NCI-H460 (cell line): ENCODE measurements at places on chromosomes 2 and 18.

GRCh38 chr2:85613717-85614515 is 2.0 kb upstream of the C2orf68 start:
- no peak for DNase-seq

DNA sequence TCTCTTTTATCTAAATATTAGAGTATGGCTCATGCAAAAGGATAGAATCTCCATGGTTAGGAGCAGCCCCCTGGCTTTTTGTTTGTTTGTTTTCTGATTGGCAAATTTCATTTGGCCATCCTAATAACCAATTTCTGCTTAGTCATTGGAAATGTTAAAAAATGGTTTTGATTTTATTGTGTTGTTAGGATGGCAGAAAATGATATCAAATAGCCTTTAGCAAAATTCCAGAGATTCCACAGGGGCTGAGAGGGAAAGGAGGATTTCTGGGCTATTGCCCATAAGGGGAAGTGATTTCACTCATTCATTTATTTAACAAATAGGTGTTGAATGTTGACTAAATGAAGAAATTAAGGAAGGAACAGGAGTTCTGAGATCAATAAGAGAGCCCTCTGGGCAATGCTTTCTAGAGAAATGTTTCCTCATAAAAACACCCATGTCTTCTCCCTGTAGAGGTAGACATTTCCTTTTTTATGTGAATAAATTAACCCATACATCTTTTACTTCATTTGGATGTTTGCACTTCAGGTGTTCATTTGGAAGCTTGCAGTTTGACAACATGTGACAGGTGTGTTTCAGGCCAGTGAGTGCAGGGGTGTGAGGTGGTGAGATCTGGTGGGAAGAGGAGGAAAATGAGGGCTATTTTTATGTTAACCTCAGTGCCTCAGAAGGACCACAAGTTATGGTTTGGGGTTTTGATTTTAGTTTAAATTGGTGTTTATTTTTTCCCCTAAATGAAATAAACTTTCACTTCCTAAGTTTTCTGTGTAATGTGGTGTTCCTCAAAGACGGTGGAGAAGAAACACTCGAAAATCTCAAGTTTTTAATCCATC is 61.7 kb upstream of the EPC2 start:
- DNase-seq, result peak; percentile 89

DNA sequence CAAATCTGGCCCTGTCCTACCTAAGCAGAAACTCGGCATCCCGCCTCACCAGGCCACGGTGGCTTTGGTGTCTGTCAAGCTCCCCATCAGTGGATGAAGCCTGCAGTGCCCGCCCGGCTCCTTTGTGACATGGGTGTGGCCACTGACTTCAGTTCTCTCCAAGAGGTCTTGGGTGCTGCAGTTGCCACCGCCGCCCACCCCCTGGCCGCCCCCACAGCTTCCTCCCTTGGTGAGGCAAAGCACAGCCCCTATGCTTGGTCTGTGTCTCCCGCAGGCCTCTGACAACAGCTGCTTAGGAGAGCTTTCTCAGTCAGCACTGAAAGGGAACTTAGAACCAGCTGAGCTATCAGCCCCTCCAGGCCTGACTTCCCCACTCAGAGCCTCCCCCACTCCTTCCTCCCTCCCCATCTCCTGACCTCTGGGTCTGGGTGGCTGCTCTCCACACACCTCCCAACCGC is 22.9 kb upstream of the GPR55 start:
- DNase-seq, result no peak

DNA sequence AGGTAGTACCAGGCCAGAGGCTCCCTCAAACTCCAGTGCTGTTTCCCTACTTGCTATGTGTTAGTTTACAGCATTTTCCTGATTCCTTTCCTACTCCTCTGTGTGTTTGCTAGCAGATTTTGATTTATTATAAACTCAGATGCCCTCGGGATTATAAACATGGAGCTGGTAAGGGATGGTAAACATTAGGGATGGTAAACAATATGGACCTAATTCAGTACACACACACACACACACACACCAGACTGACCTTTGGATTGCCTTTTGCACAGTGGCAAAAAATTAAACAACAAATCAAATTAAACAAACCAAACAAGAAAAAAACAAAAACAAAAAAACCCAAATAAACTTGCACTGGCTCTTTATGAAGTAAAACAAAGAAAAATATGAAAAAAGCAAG is 55.4 kb upstream of the ACVR1 start:
- DNase-seq, result no peak

GRCh38 chr2:184030245-184030644 is 568.1 kb upstream of the ZNF804A start:
- DNase-seq, result no peak

DNA sequence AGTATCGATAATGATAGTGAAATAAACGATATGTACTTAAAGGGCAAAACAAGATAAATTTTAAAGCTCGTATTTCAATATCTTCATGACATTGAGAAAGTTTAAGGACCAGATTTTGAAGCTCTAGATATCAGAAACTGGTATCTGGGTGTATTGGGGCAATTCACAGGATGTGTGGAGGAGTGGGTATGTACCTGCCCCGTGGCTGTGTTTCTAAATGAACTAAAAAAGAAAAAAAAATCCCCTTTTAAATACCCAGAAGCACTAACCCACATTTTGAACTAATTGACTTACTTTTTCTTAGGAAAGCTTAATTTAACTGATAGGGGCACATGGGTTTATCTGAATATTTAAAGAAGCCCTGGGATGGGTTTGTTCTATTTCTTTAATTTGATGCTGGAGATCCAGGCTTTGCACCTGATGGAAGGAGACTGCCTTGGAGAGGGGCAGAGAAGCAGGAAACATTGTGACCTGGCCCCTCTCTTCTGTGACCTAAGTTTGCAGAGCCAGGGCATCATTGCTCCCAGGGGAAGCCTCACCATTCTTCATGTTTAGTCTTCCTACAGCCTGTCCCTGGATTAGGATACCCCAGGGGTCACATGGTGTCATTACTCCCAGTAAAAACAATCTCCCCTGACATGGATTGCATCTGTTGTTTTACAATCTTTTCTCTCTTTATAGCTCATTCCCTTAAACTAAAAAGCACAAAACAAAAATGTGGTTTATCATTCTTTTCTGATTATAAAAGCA is 7.6 kb upstream of the KCTD1 start:
- DNase-seq, result no peak

GRCh38 chr18:41695441-41695840 is 259.6 kb upstream of the PIK3C3 start:
- DNase-seq, result no peak

GRCh38 chr2:240183006-240183874 is 42.8 kb upstream of the OTOS start:
- no peak for DNase-seq

- DNase-seq, result no peak
Measured at GRCh38 chr2:63843093-63843492, 1.4 kb downstream of the UGP2 start.

GRCh38 chr2:151299920-151300539 is 10.6 kb upstream of the NMI start:
- DNase-seq, result no peak

GRCh38 chr18:24181806-24182205 is 42.9 kb downstream of the CABYR start:
- no peak for DNase-seq

DNA sequence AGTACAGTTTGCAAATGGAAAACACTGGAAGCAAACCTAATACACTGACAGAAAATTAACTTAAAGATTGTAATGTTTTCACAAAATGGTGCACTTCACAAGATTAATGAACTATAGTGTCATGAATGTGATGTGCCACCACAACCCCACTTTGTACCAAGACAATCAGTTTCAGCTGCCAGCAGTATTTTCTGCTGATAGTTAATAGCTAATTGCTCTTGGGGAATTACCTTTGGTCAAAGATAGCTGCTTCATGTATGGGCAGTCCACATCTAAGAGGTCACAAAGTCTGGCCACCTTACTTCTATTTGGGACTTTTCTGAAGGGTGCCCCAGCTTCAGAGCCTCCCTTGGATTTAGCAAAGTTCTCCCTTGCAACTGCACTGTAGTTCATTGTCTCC is 254.0 kb downstream of the CALCRL start:
- DNase-seq, result no peak

DNA sequence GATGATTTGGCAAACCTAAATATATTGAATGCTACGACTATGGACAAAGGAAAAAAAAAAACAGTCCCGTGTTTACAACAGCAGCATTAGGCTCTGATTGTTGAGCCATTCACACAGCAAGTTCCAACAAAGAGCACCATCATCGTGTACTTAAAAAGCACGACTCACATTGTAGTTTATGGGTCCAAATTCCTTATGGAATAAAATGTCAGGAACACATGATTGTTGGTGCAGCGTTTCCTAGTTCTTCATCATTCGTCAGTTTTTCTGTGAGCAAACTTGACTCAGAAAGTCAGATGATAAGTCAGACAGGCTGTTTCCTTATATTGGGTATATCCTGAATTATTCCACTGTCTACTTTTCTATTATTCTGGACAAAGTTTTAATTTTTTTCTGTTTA is 10.0 kb upstream of the KIDINS220 start:
- no peak for DNase-seq

DNA sequence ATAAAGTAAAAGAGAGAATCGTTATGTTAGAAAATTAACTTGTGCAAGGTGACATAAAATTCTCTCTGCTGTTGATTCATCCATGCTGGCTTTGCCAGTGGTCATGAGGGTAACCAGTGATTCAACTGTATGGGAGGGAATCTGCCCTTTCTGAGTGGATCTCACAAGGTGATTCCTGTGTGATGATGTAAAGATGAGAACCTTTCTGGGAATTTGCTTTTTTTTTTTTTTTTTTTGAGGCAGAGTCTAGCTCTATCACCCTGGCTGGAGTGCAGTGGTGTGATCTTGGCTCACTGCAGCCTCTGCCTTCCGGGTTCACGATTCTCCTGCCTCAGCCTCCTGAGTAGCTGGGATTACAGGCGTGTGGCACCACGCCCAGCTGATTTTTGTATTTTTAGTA is 23.3 kb downstream of the RAB31 start:
- no peak for DNase-seq

- DNase-seq, result no peak
Measured at GRCh38 chr2:11416931-11417330, 49.0 kb downstream of the E2F6 start.

GRCh38 chr2:133814890-133815289 is 246.6 kb upstream of the NCKAP5 start:
- DNase-seq, result no peak

DNA sequence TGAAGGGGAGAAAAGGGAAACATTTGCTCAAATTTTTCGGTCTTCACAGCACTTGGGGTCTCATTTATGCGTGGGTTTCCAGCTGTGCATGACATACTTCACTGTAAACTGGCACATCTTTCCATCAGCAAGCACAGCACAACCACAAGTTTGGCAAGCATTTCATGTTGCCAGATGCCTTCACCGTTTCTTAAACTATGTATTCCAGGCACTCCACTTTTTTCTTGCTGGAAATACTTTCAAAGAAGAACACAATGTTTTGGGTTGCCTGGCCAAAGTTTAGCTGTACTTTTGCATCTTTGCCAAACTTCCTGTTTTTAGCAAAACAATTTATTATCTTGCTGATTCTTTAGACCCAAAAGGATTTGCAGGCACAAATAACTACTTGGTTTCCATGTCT is 194.6 kb upstream of the MEIS1 start:
- no peak for DNase-seq

DNA sequence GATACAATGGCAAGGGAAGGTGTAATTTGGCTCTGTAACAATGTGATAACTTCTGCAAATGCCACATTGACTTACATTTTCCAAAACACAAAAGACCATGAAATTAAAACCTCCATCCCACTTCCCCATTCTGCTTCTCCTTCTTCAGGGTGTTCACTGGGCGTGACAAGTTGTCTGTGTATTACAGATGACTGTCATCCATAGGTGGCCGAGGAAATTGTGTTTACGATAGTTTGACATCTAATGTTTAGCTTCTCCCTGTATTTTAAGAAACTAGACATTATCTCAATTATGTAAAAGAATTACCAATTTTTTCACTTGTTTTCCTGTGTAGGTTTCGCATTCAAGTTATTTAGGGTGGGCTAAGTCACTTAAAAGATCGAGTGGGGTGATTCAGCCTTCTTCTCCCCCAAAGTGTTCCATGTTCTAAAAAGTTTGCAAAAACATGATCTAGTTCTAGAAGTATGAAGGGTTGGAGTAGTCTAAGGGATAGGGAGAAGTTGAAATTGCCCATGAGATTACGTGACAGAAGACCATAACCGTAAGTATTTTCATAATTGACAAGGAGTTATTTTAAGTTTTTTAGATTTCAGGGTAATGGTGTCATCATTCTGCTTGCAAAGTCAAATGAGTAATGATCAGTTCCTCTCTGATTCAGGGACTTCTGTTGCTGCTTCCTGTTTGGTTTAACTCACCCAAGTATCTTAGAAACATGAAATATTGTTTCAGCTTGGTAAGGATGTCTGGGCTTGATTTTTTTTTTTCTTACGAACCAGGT is 25.2 kb upstream of the CYTIP start:
- DNase-seq, result no peak

GRCh38 chr2:70035344-70035844 is 51.9 kb upstream of the PCBP1 start:
- no peak for DNase-seq

DNA sequence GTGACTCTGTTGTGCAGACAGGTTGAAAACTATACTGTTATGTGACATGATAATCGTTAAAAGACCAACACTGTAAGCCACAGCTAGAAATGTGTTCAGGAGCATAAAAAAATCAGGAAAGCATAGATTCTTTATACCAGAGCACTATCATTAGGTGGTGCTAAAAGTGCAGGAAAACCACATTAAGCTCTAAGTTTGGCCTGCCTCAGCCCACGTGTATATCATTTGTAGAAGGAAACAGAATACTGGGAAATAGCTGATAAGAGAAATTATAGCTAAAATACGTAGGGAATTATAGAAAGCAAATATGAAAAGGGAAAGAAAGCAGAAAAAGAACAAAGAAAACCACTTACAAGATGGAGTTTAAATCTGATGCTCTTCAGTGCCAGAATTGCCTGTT is 26.5 kb upstream of the C2orf74 start:
- peak; percentile 23 for DNase-seq

DNA sequence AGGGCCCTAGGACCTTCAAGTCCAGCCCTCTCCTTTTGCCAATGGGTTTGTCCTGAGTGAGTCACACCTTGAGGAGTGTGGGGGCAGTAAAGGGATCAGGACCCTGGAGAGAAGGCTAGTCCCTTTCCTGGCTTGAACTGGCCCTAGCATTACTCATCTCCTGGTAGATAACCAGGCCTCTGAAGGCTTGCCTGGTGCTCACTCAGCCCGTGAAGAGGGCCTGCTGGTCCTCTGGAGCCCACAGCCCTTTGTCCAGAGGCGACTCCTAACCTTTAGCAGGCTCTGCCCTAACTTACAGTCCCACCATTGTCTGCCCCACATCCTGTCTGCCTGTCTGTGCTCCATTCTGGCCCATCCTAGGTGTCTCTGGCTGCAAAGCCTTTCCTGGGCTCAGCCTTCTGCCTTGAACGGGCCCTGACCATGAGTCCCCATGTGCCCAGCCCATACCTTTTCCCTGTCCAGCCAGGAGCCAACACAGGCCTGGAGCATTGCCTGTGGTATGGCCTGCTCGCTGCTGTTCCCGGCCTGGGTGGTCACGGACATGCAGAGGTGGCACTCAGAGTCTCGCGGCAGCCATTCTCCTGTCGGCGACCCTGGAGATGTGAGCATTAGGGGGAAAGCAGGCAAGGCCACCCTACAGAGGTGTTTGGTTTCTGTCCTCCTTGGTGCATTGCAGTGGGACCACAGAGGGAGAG is 5.0 kb downstream of the SFTPB start:
- no peak for DNase-seq
